MV-4-11 (cell line): ENCODE measurements at places on chromosomes 12 and 14.

- no peak for DNase-seq
Measured at GRCh38 chr14:96568621-96569020, 66.4 kb downstream of the PAPOLA start.

- DNase-seq: no peak
Measured at GRCh38 chr12:123083661-123084571, 67.0 kb downstream of the PITPNM2 start.

- no peak for DNase-seq
Measured at GRCh38 chr12:59121451-59121850, 201.1 kb upstream of the LRIG3 start.

GRCh38 chr14:29971101-29971500, 43.5 kb upstream of the PRKD1 start:
- DNase-seq: no peak

DNA sequence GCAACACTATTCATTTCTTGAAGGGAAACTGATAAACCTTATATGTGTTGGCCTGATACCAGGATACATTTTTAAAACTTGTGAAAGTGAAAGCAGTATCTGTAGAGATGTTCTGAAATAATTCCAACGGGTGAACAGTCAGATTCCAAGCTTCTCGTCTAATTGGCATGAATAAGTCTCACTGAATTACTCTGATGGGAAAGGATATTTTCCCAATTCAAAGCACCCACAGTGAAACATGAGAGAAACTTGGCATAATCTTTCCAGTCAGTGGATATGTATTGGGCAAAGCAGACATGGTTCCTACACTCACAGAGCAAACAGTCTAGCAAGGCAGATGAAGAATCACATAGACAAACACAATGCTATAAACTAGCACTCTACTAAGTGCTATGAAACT, 413.1 kb downstream of the MED13L start:
- DNase-seq: no peak

DNA sequence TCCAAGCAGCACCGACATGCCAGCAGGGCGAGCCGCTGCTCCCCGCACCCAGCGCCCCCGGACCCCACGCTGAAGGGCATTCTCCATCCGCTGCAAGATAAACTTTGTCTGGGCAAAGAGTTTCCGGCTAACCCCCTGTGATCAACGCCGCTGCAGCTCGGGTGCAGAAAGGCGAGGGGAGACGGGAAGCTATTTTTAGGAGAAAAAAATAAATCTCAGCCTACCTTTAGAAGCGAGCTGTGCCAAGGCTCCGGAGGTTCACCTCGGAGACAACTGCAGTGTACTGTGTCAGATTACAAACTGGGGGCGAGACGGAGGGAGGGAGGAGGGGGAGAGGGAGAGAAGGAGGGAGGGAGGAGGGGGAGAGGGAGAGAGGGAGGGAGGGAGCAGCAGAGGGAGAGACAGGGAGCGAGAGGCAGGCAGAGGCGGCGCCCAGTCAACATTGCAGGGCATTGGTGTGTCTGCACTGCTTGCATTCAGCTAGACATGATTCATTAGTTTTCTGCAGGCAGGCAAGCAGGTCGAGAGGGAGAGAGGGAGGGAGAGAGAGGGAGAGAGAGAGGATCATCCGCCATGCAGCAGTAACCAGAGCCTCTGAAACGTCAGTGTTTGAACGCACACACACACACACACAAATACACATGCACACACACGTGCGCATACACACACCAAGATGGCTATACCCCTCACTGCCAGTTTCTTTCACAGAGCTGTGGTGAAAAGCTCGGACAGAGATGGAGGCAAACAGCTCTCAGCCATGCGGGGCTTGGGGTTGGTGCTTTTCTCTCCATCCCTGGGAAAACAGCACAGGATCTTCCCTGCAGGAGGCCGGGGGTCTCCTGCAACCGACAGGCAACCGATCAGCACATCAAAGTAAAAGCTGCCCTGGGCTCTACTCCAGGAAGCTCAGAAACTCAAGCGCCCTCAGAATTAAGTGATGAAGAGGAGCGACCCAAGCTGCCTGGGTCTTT, at the start of gene RIMBP2:
RIMBP2 (minus strand) TSS at position 302 of the 971 bp plus-strand sequence. CDS start 237,286 bp downstream, outside the sequence.
- no peak for DNase-seq

DNA sequence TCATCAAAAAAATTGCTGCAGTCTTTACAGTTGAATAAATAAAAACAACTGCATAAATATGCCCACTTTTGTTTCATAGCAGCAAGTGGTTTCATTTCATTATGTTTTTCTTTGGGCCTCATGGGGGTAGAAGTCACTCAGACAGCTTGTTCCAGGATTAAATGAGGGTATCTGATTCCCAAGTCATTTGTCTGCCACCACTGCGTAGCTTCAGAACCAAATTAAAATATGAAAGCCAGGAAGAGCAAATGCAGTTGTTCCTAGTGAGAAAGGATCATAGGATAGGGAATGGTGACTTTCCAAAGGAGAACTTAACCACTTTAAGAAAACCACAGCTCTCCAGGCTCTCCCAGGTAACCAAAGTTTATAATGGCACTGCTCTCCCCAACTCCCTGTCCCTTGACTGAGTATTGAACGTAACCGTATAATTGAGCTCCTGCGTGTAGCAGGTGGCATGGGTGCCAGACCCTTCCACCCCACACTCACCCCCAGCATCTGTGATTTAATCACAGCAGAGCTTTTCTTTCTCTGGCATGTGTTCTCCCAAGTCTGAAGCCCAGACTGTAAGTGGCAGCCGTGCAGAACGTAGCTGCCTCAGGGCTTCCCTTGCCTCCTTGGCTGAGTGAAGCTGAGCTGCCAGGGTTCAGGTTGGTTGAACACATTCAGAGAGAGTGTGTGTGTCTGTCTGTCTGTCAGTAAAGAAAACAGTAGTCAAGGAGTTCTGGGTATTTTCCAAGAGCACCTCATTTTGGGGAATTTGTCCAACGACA, 11.3 kb upstream of the KCNH3 start:
- DNase-seq: no peak

GRCh38 chr14:30193101-30193500, 265.5 kb upstream of the PRKD1 start:
- no peak for DNase-seq

DNA sequence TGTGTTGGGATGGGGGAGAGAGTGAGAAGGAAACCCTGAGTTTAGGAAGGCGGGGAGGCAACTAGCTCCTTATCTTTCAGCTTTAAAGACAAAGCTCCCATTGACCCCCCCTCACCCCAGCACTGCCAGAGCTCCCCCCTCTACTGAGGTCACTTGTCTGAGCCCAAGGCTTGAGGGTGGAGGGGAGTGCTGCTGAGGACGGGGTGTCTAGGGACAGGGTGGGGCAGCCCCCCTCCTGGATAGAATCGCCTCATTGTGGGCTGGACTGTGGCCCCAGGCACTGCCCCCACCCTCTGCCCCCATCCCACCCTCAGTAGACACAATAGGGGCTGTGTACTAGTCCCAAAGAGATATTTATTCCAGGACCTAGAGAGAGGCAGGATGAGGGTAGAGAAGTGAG, 3.0 kb downstream of the ERBB3 start:
- DNase-seq: no peak

- DNase-seq: no peak
Measured at GRCh38 chr12:124656947-124657434, 89.6 kb upstream of the NCOR2 start.

DNA sequence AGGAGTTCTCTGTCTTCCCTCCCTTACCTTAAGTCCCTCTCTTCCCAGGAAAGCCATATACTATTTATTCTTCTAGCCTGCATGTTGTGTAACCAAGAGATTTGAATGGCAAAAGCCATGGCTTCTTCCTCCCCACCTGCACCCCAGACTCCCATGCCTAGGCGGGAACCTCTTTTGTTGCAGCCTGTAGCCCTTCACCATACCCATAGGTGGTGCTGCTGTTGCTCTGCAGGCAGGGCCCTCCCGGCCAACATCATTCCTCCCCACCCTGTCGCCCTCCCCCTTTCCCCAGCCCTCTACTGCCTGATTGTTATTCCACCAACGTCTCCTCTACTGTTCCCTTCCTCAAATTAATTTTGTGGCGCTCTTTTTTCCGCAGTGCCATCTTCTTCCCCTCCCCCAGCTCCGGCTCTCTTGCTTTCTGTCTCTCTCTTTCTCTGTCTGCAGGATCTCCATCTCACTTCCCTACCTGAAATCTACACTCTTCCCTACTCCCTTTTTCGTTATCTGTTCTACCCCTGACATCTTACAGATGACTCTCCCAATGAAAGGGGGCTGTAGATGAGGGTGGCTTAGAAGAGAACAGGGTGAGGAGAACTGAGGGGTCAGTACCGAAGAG, 13.8 kb downstream of the NGDN start:
- DNase-seq: peak; percentile 18

DNA sequence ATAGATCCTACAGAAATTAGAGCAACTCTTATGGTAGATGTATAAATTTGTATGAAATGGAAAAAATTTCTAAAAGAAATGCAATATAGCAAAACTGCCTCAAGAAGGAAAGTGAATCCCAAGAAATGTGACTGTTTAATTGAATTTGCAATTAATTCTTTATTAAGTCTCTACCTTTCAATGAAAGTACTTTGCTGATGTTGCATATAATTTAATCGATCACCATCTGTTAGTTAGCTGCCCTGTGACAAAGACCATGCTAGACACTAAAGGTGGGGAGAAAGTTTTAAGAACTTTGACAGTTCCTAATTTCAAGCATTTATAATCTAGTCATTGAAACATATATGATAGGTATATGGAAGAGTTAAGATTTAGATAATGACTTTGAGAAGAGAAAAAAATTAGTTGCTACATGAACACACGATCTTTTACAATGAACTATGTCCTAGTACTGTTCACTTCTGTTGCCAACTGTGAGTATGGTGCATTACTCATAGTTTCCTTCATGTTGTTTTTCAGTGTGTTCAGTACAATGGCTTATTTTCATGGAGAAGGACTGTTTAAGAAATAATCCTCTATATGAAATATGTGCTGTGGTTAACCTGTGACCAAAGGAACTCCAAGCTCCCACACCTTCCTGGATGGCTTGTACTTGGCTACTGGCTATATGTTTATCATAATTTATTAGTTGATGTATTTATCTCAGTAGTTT, 128.4 kb downstream of the METTL25 start:
- no peak for DNase-seq

- DNase-seq: no peak
Measured at GRCh38 chr12:79155683-79156082, 291.1 kb downstream of the SYT1 start.

DNA sequence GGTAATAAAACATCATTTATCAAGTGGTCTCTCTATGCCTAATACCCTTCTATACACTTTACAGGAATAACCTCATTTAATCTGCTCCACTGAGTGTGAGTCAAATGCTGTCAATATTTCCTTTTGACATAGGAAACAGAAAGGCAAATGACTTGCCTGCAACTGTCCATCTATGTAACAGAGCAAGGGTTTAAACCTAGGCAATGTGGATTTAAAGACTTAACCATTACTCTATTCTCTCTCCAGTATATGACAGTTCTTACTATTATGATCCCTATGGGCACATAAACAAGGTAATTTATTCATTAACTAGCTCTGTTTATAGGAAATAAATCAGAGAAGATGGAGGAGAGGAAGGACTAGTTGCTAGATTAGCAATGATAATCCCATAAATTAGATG, 70.6 kb downstream of the FSCB start:
- DNase-seq: no peak

DNA sequence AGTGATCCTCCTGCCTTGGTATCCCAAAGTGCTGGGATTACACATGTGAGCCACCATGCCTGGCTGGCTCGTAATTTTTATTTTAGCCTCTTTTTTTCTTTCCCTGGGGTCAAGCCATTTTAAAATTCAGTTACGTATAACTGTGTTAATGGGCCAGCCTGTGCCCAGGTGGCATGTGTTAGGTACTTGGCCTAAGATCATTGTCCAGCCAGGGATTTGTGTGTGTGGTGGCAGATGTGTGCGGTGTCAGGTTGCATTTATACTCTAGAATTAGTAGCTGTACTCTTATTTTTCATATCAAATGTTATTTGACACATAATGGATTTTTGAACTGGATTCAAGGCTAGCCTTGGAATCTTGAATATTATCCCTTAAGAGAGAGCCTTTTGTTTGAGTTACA, 69.3 kb downstream of the FBXO34 start:
- no peak for DNase-seq

GRCh38 chr12:66768293-66768692, 89.4 kb upstream of the GRIP1 start:
- no peak for DNase-seq

- DNase-seq: no peak
Measured at GRCh38 chr14:28057359-28058296, 709.0 kb upstream of the FOXG1 start.

GRCh38 chr14:105858676-105859025, 332.3 kb downstream of the TMEM121 start:
- no peak for DNase-seq

- DNase-seq: peak; percentile 34
Measured at GRCh38 chr14:83071888-83072501, 1538.3 kb upstream of the SEL1L start.

DNA sequence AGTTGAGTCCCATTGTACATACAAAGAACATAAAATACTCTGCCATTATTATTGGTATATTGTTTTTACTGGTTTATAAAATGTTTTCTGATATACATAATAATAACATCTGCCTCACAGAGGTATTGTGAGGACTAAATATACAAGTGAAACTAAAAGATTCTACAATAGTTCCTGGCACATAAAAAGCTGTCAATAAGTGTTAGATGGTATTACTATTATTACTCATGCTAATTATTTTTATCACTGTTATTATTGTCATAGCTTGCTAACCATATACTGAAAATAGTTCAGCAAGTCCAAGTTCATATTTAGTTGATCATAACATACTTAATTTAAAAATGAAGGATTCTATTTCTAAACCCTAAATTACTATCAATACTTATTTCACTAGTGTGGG, 34.4 kb downstream of the BTG1 start:
- DNase-seq: no peak

DNA sequence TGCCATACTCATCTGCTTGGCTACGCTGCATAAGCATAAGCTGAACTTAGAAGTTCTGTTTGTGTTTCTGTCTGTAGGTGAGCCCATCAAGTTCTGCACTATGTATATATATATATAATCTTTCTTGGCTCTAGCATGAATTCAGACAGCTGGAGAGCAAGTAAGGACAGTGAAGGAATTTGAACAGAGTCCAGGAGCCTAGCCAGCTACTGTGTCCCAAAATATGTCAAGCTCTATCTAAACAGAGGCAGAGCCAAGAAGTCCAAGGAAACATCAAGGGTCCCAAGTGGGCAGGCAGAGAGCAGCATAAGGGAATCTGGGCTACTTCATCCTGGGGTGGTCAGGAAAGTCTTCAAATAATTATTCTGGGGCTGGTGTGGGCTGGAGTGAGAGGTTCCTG, 118.5 kb upstream of the NPAS3 start:
- no peak for DNase-seq

GRCh38 chr14:49972823-49973222, 79.9 kb downstream of the ARF6 start:
- DNase-seq: no peak

DNA sequence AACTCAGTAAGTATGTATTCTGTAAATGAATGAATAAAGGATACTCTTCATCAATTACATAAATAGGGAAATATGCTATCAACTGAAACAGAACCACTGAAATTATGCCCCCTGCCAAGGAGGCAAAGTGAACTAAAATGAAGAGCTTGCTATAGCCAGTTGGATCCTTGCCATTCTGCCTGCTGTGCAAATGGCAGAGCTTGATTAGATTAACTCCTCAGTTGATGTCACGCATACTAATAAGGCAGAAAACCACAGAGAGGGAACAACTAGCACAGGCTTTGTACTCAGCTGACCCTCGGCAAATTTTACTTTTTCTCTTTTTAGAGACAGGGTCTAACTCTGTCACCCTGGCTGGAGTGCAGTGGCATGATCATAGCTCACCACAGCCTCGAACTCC, 36.7 kb upstream of the FERMT2 start:
- DNase-seq: no peak
